ENCODE measurements at places on chromosomes 11 and 22. TPM values are rescaled to one million over a fixed set of nuclear protein-coding genes. Genes with fewer than 3 reads are reported as not detected.

Gene PRSS23
- total RNA-seq = not detected

Gene GGT5
- total RNA-seq = not detected

- DNase-seq = no peak
These were observed 23.9 kb downstream of the NFAM1 start for GRCh38 chr22:42408276-42408675.

DNA sequence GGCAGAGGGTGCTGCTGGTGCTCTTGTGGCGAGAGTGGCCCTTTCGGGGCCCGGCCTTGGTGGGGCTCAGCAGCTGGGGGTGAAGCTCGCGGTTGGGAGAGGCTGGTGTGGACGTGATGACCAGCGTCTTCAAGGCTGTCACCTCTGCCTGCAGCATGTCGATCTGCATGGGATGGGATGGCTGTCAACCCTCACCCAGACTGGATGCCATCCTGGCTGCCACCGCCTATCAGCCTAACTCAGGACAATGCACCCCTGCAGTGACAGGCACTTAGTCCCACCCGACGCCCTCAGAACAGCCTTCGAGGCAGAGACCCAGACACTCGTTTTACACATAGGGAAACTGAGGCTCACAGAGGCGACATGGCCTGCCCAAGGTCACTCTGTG is 10.8 kb downstream of the RAB3IL1 start:
- no peak for DNase-seq

Gene SLC7A4
- 1.3 TPM for total RNA-seq

- no peak for DNase-seq
These were observed 773 bp downstream of the MIAT start for GRCh38 chr22:26658161-26658560.

All from naive thymus-derived CD8-positive, alpha-beta T cell (primary cell).